ENCODE measurements at places on chromosomes 4 and X. TPM values are rescaled to one million over a fixed set of nuclear protein-coding genes. Genes with fewer than 3 reads are reported as not detected.

Gene GLRA2
- total RNA-seq: not detected

Gene SLC49A3
- 26.0 TPM for total RNA-seq

Gene DSPP
- not detected for total RNA-seq

DNA sequence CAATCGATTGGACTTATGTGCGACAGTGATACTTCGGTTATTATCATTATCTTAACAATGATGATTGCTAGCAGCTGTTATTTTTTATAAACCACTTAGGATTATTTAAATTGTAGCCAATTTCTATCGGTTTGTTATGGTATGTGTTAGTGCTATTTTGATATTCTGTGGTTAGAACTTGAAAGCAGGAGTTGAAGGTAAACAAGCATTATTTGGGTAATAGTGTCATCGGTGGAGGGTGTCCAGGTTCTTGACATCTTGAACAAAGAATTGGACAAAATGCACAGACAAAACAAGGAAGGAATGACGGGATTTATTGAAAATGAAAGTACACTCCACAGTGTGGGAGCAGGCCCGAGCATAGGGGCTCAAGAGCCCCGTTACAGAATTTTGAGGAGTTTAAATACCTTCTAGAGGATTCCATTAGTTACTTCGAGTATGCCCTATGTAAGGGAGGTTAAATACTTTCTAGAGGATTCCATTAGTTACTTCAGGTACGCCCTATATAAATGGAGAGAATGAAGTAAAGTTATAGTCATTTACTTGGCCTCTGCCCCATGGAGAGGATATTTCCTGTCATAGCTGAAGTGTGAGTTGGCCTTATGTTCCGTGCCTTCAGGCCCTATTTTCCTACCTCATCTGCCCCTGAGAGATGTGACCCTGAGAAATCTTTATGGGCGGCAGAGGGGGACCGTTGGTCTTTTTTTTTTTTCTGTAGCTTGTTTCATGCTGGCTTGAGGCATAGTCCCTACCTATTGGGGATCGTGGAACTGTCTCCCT is 13.1 kb downstream of the MOB1B start:
- DNase-seq: no peak
- no peak overlapping the region for H3K27ac ChIP-seq
- no peaks in the 10 kb centered on the region for H3K27me3 ChIP-seq
- peaks cover 8% of the 10 kb centered on the region for H3K4me1 ChIP-seq
- no peaks in the 10 kb centered on the region for H3K36me3 ChIP-seq

DNA sequence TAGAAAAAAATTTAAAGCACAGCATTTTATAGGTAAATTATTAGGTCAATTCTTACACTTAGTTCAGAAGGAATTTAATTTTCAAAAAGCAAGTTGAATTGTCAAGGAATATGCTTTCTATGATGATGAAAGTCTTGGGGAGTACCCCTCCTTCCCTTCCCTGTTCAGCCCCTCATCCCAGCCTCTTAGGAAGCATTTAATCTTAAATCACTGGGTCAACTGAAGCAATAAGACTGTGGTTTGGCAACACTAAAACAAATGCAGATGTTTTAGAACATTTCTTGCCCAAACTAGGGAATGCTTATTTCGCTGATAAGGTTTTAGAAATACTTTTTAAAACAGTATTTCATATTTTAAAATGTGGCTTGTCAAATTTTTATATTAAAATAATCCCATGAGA is 19.1 kb upstream of the ARSJ start:
- no peak overlapping the region for H3K27ac ChIP-seq
- H3K27me3 ChIP-seq: no peaks in the 10 kb centered on the region
- DNase-seq: no peak

DNA sequence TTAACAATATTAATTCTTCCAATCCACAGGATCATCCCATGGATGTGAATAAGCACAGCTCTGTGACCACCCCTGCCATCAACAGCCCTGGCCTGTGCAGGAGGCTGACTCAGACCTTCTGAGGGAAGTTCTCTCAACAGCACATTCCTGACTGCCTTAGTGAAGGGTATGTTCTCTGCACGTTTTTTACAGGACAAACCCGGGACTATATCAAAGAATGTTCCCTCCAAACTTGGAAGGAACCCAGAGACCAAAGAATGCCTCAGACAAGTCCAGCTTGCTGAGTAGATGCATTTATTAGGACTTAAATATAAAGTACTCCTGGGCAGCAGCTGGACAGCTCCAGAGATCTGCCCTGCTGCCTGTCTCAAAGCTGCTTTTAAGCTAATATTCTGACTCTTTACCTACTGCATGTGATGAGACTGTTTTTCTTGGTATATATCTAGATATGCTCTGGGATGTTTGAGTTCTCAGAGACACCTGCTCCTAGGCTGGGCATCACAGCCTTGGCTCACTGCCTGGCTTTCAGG is 1127.8 kb upstream of the PRKX start:
- no peak for DNase-seq
- no peak overlapping the region for H3K27ac ChIP-seq
- H3K4me3 ChIP-seq: no peak overlapping the region

Gene LEF1
- total RNA-seq: 0.54 TPM

DNA sequence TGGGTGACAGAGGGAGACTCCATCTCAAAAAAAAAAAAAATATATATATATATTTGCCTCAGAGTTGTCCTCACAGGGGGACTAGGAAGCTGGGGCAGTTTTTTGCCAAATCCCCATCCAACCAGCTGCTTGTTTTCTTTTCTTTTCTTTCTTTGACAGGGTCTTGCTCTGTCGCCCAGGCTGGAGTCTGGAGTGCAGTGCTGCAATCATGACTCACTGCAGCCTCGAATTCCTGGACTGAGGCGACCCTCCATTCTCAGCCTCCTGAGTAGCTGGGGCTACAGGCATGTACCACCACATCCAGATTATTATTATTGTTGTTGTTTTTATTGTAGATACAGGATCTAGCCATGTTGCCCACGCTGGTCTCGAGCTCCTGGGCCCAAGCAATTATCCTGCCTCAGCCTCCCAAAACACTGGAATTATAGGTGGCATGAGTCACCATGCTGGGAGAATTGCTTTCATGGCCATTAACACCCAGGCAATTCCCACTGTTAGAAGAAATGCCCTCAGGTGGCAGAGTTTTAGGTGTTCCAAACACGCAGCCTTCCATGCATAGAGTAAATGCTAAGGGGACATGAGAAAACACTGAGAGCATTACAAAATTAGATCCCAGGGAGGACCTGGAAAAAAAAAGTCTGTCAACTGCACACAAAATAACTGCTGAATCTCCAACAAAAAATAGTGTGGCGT is 98.0 kb downstream of the ARHGAP6 start:
- H3K36me3 ChIP-seq: no peaks in the 10 kb centered on the region
- no peak overlapping the region for H3K4me3 ChIP-seq
- H3K27ac ChIP-seq: no peak overlapping the region
- H3K27me3 ChIP-seq: no peaks in the 10 kb centered on the region
- peaks cover 4% of the 10 kb centered on the region for H3K4me1 ChIP-seq
- DNase-seq: no peak

Gene INTS6L
- total RNA-seq: 23.0 TPM

DNA sequence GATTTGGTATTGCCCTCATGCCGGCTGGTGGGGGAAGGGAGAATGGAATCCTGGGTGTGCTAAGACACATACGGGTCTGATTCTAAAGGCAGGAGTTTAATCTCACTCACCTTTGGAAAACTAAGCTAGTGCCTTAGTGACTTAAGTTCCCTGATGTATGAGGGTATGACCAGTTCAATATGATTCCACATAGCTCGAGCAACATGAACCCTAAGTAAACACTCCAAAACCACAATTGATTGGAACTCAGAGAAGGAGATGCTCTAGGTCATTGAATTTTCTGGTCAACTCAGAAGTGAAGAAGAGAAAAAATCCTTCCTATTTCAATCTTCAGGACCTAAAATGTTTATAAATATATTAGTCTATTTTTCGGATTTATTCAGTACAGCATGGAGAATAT is 420.1 kb upstream of the INTU start:
- H3K4me1 ChIP-seq: peaks cover 33% of the 10 kb centered on the region
- H3K4me3 ChIP-seq: no peak overlapping the region

DNA sequence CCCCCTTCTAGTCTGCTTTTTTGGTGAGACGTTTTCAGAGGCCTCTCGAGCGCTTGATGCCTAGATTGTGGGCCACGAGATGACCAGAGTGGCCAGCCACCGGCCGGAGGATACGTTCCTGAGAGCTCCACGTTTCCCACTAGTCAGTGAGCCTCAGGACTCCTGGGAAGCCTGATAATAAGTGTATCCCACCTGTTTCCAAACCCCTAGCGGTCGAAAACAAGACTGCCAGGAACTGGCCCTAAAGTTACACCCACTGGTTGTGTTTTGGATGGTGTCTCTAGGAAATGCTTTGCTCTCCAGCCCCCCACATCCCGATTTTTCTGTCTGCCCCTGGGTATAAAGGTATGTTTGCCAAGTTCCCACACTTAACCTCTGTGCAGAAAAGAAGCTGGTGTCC is 4.6 kb upstream of the RS1 start:
- no peak overlapping the region for H3K4me3 ChIP-seq
- no peak for DNase-seq
- H3K36me3 ChIP-seq: no peaks in the 10 kb centered on the region
- H3K4me1 ChIP-seq: no peaks in the 10 kb centered on the region
- H3K27ac ChIP-seq: no peak overlapping the region
- no peaks in the 10 kb centered on the region for H3K27me3 ChIP-seq

Gene GSX2
- not detected for total RNA-seq

- no peaks in the 10 kb centered on the region for H3K27me3 ChIP-seq
- H3K4me1 ChIP-seq: peaks cover 12% of the 10 kb centered on the region
- no peak overlapping the region for H3K27ac ChIP-seq
- no peak overlapping the region for H3K4me3 ChIP-seq
- DNase-seq: no peak
Observed at GRCh38 chr4:153747406-153747955, 12.3 kb downstream of the RNF175 start.

Gene ARSJ
- total RNA-seq: 15.0 TPM

DNA sequence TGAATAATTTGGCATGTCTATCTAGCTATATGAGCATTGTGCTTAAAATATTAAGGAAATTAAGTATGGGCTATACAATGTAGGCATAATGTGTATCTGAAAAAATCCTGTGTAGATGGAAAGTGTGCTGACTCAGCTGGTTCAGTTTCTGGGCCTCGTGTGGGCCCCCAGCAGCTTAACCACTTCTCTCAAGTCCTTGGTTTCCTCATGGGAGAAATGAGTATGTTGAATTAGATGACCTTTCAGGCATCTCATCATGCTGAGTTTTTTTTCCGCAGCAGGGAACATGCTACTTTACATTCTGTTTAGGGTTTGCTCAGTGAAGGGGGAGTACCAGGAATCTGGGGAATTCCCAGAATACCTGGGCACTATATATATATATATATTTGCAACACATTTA is 30.5 kb downstream of the RHOH start:
- H3K4me3 ChIP-seq: no peak overlapping the region
- no peaks in the 10 kb centered on the region for H3K36me3 ChIP-seq
- no peaks in the 10 kb centered on the region for H3K4me1 ChIP-seq
- no peaks in the 10 kb centered on the region for H3K27me3 ChIP-seq
- no peak overlapping the region for H3K27ac ChIP-seq

GRCh38 chr4:142535009-142535408 is 311.1 kb downstream of the INPP4B start:
- no peak overlapping the region for H3K4me3 ChIP-seq
- H3K27ac ChIP-seq: no peak overlapping the region
- no peaks in the 10 kb centered on the region for H3K36me3 ChIP-seq

GRCh38 chrX:11944501-11944900 is 186.5 kb downstream of the MSL3 start:
- H3K4me1 ChIP-seq: no peaks in the 10 kb centered on the region
- H3K27ac ChIP-seq: no peak overlapping the region
- no peak overlapping the region for H3K4me3 ChIP-seq
- no peaks in the 10 kb centered on the region for H3K36me3 ChIP-seq
- no peak for DNase-seq
- H3K27me3 ChIP-seq: no peaks in the 10 kb centered on the region

DNA sequence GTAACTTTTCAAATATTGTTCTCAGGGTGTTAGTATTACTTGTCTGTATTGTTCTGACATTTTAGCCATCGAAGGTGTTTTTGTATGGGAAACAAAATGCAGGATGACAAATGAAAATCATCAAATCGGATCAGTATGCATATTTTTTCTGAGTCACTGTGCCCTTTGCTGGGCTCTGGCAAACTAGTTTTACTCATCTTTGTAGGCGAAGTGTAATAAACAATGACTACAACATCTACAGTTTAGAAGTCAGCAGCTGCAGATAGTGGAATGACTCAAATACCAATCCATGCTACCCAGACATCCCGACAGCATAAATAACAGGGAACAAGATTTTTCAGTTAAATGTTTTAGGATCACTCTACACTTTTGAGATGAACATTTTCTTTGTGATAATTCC is 557.3 kb upstream of the TENM3 start:
- no peaks in the 10 kb centered on the region for H3K36me3 ChIP-seq
- H3K4me1 ChIP-seq: no peaks in the 10 kb centered on the region
- H3K27ac ChIP-seq: no peak overlapping the region
- DNase-seq: no peak
- no peaks in the 10 kb centered on the region for H3K27me3 ChIP-seq
- H3K4me3 ChIP-seq: no peak overlapping the region

Gene SLC25A31
- not detected for total RNA-seq

DNA sequence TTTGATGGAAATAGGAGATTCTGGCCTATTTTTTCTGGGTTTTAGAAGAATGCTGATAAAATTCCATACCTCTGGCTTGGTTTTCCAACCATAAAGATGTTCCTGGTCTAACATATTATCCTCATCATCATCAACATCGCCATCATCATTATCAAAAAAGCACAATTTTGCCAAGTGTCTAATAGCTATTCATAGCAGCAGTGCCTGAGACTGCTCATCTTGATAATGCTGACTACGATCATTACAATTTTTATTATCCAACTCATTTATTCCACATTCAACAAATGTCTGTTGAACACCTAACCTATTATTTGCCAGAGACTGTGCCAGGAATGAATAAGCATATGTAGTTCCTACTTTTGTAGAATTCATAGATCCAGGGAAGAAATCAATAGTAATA is 303.5 kb upstream of the GATB start:
- H3K36me3 ChIP-seq: no peaks in the 10 kb centered on the region
- no peak overlapping the region for H3K27ac ChIP-seq
- no peak overlapping the region for H3K4me3 ChIP-seq
- DNase-seq: no peak
- H3K27me3 ChIP-seq: no peaks in the 10 kb centered on the region

Gene NKX6-1
- not detected for total RNA-seq

DNA sequence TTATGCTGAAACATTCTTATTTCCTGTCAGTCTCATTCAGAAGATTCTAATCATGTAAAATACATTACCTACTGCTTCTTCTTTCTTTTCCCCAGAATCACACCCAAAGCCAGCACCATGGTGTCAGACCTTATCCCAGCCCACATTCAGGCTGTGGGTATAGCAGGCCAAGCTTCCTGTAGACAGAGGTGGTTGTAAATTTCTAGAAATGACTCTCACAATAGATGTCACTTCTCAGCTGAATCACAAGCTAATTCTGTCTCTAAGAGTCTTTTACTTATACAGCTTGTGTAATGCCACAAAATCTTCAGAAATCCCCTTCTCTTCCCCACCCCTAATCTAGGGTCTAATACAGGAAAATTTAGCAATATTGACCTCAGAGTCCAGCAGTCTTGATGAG is 239.6 kb downstream of the PARM1 start:
- H3K27ac ChIP-seq: no peak overlapping the region
- H3K4me3 ChIP-seq: no peak overlapping the region
- H3K4me1 ChIP-seq: no peaks in the 10 kb centered on the region
- no peaks in the 10 kb centered on the region for H3K36me3 ChIP-seq
